ENCODE measurements at places on chromosomes 12 and 14.

GRCh38 chr14:59905188-59905587 is 14.8 kb upstream of the LRRC9 start:
- DNase-seq: no peak

DNA sequence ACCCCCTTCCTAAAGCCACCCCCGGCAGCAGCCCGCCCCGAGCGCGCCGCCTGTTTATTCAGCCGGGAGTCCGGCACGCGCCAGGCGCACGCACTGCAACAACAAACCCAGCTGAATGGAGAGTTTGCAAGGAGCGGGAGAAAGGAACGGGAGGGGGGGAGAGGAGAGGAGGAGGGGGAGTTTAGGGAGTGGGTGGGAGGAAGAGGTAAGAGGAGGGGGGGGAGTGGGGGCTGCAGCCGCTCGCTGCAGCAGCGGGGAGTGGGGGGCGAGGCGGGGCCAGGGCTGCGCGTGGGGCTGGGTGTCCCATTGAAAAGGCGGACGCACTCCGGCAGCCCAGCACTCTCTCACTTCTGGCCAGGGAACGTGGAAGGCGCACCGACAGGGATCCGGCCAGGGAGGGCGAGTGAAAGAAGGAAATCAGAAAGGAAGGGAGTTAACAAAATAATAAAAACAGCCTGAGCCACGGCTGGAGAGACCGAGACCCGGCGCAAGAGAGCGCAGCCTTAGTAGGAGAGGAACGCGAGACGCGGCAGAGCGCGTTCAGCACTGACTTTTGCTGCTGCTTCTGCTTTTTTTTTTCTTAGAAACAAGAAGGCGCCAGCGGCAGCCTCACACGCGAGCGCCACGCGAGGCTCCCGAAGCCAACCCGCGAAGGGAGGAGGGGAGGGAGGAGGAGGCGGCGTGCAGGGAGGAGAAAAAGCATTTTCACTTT is at the start of gene ASCL1:
Gene ASCL1, plus strand, starts transcription at position 336 of the 712 bp plus-strand sequence. CDS start 571 bp downstream, outside the sequence.
- no peak for DNase-seq

- DNase-seq: no peak
These were observed 33.2 kb upstream of the HELB start for GRCh38 chr12:66269142-66269541.

DNA sequence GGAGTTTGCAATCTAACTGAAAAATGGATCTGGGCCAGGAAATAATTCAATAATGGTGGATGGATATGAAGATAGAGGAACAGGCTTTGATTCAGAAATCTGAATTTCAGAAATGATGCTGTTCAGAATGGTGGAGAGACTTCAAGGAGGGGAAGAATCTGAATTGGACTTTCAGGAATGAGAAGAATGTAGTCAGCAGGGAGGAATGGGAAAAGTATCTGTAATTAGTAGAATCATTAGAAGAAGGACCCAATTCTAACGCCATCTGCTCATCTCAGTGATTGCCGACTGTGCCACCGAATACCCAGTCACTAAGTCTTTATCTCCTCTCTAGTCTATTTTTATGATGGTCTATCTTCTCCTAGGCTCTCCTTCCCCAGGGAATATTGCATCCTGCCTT is 363.2 kb downstream of the GALC start:
- DNase-seq: no peak

GRCh38 chr12:42570076-42570475 is 19.5 kb downstream of the PRICKLE1 start:
- no peak for DNase-seq

All from CD4-positive, alpha-beta T cell treated with Interleukin-4 for 4 hours (primary cell).